Trophoblast cell (in vitro differentiated cells and primary cell): ENCODE measurements at places on chromosomes 5 and 9.
A peak's percentile ranks its signal among the peaks of the same experiment; 100 is the strongest.

DNA sequence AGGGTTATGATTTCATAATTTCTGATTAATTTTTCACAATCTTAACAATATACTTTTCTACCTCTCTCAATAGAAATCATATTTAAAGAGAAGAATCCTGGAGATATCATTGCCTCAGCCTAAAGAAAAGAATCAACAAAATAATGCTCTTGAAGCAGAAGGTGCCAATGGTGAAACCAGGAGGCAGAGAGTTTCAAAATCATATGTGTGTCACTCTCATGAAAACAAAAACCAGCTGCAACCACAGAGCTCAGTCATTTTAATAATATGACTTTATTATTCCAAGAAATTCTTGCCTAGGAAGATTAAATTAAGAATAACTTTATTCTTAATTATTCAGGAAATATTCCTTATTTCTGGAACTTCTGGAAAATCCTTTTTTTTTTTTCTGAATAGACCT is 266.8 kb upstream of the ACTBL2 start:
- H3K4me3 ChIP-seq: no peak overlapping the region
- no peaks in the 10 kb centered on the region for H3K4me1 ChIP-seq
- no peak overlapping the region for H3K27ac ChIP-seq

DNA sequence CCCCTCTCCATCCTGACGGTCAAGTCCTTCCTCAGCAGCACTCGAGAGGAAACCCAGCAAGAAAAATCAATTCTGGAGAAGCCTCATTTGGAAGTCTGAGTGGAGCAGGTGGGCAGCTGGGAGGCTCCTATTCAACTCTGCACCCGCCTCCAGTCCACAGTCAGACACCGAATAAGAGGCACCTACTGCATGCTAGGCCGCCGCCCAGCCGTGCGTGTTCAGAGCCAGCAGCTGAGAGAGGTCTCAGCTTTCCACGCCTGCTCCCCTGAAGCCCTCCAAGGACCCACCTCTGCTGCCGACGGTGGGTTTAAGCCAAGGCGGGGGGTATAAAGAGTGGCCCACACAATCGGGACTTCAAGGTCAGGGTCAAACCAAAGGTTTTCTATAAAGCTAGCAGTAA is 41.9 kb downstream of the VAV2 start:
- H3K36me3 ChIP-seq: peaks cover 33% of the 10 kb centered on the region
- H3K4me1 ChIP-seq: peaks cover 41% of the 10 kb centered on the region
- no peaks in the 10 kb centered on the region for H3K27me3 ChIP-seq
- H3K4me3 ChIP-seq: no peak overlapping the region
- no peak for DNase-seq
- H3K27ac ChIP-seq: no peak overlapping the region

DNA sequence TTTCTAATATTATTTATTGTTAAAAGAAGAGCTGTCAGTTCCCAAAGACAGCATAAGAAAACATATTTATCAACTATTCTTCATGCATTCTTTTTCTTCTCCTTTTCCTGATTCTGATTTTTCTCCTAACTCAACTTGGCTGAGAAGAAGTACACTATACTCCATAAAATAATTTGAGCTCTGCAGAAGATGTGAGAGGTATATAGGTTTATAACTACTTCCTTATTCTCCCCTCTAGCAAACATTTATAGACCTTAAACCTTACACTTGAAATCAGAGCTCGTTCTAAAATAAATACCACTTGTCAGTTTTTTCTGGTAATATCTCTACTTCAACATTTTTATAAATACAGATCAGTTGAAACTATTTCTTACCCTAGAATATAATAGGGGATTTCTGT is 724.8 kb upstream of the GRAMD2B start:
- no peaks in the 10 kb centered on the region for H3K27me3 ChIP-seq
- no peak overlapping the region for H3K27ac ChIP-seq
- no peaks in the 10 kb centered on the region for H3K36me3 ChIP-seq
- no peak for DNase-seq
- peaks cover 2% of the 10 kb centered on the region for H3K4me1 ChIP-seq

DNA sequence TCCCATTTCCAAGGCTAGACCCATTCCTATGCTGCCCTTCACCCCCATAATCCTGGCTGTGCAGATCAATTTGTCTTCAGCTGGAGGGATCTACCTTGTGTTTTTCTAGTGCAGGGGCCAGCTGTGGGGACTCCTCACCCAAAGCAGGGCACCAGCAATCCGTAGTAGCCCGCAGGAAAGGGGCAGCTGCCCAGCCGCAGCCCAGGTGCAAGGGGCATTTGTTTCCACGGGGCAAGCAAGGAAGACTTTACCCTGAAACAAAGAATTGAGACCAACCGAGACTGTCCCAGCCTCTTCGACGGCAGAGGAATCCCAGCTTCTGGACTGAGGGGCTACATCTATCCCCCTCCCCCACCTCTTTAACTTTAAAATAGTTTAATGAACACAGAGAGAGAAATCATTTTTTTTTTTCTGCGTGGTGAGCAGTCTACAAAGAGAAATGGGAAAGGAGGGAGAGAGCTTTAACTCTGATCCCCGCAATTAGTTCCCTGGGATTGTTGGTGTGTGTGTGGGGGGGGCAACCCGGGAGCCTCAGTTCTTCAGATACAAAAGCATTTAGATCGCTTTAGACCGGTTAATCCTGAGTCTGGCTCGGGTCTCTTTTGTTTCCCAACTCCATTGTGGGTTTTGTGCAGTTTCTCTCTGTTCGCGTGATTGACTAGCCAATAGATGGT is 10.6 kb upstream of the LHX2 start:
- DNase-seq: no peak
- no peak overlapping the region for H3K4me3 ChIP-seq
- H3K4me1 ChIP-seq: no peaks in the 10 kb centered on the region
- H3K27ac ChIP-seq: no peak overlapping the region
- H3K27me3 ChIP-seq: peaks cover 86% of the 10 kb centered on the region

DNA sequence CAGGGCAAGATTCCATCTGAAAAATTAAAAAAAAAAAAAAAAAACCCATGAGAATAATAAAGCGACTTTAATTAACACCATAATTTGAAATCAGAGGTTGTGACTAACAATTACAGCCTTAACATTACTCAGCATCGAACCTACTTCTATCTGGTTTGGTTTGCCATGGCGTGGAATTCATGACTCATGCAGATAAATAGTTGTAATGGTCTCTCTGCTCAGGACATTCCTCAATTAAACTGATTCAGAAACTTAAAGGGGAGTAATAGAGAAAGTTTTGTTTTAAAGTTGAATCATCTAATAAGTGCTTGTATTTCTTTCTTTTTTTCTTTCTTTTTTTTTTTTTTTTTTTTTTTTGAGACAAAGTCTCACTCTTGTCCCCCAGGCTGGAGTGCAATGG is 135.5 kb downstream of the SPATA31D1 start:
- H3K27ac ChIP-seq: no peak overlapping the region
- no peaks in the 10 kb centered on the region for H3K4me1 ChIP-seq
- H3K27me3 ChIP-seq: no peaks in the 10 kb centered on the region
- no peaks in the 10 kb centered on the region for H3K36me3 ChIP-seq

GRCh38 chr9:93952119-93952783 is 2.9 kb downstream of the BARX1 start:
- H3K27me3 ChIP-seq: peaks cover 97% of the 10 kb centered on the region
- H3K4me3 ChIP-seq: peak overlapping the region; percentile 42
- H3K36me3 ChIP-seq: no peaks in the 10 kb centered on the region
- H3K4me1 ChIP-seq: peaks cover 18% of the 10 kb centered on the region
- DNase-seq: no peak

GRCh38 chr9:21906881-21907280 is 87.3 kb downstream of the CDKN2A start:
- peak; percentile 6 for DNase-seq
- no peaks in the 10 kb centered on the region for H3K27me3 ChIP-seq
- H3K36me3 ChIP-seq: no peaks in the 10 kb centered on the region
- H3K4me3 ChIP-seq: no peak overlapping the region
- no peaks in the 10 kb centered on the region for H3K4me1 ChIP-seq
- no peak overlapping the region for H3K27ac ChIP-seq

DNA sequence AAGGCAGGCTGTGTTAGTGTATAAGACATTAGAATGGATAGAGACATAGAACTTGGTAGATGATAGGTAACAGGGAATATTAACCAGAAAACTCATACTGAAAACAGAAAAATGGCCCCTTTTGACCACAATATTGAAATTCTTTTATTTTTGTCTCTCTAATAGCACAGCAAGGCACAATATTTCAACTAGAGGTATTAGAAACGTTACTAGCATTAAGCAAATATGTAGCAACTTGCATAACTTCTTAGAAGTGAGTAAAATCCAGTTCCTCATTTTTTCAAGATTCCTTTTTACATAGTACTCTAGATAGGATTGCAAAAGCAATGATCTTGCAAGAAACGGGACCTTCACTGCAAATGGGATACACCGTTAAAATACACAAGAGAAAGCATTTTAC is 102.7 kb upstream of the VCAN start:
- H3K27ac ChIP-seq: no peak overlapping the region
- H3K4me1 ChIP-seq: no peaks in the 10 kb centered on the region
- H3K36me3 ChIP-seq: no peaks in the 10 kb centered on the region
- DNase-seq: peak; percentile 83
- H3K27me3 ChIP-seq: no peaks in the 10 kb centered on the region

- peak; percentile 46 for DNase-seq
- H3K27me3 ChIP-seq: no peaks in the 10 kb centered on the region
- no peak overlapping the region for H3K4me3 ChIP-seq
- H3K4me1 ChIP-seq: no peaks in the 10 kb centered on the region
Measured at GRCh38 chr5:78041805-78042204, 252.7 kb downstream of the AP3B1 start.

DNA sequence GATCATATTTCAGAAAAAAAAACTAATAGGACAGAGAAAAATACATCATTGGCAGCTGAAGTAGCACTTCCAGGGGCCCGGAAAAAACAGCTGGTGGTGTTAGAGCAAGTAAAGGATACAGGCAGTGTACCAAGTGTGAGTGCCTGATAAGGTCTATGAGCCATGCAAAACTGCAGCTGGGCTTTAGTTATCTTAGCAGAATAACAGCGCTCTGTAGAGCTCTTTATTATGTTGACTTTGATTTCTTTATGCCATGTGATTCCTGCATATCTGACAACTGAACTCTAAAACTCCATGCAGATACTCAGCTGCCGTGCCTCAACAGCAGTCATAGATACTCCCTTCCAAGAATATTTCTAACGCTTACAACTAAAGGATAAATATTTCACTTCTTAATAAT is 119.5 kb downstream of the CAAP1 start:
- H3K36me3 ChIP-seq: no peaks in the 10 kb centered on the region
- no peak overlapping the region for H3K27ac ChIP-seq
- H3K4me1 ChIP-seq: no peaks in the 10 kb centered on the region
- H3K4me3 ChIP-seq: no peak overlapping the region
- no peak for DNase-seq

GRCh38 chr5:77211691-77212047 is 1.2 kb downstream of the PDE8B start:
- no peak for DNase-seq
- H3K4me1 ChIP-seq: no peaks in the 10 kb centered on the region
- H3K36me3 ChIP-seq: no peaks in the 10 kb centered on the region
- peaks cover 38% of the 10 kb centered on the region for H3K27me3 ChIP-seq

GRCh38 chr9:122202111-122202510 is 26.6 kb downstream of the LHX6 start:
- H3K4me1 ChIP-seq: no peaks in the 10 kb centered on the region
- H3K27ac ChIP-seq: no peak overlapping the region
- no peak for DNase-seq
- no peaks in the 10 kb centered on the region for H3K27me3 ChIP-seq
- H3K36me3 ChIP-seq: no peaks in the 10 kb centered on the region
- H3K4me3 ChIP-seq: no peak overlapping the region

DNA sequence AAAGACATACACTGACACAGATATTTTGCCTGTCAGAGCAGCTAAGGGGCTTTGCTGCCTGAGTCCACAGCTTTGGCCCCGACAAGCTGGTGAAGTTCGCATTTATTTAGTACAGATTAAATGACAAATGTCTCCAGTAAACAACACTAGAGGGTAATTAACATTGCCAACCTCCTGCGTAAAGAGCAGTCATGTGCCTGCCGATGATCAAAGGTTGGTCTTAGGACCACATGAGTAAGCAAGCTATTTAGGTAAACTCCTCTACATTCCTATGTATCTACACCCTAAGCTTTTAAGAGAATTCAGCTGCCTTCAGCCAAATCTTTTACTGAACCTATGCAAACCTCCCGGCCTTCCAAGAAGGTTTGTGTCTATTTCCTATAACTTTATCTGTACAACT is 73.0 kb upstream of the PJA2 start:
- H3K4me1 ChIP-seq: no peaks in the 10 kb centered on the region
- H3K27ac ChIP-seq: no peak overlapping the region
- no peak for DNase-seq
- no peak overlapping the region for H3K4me3 ChIP-seq
- no peaks in the 10 kb centered on the region for H3K27me3 ChIP-seq
- H3K36me3 ChIP-seq: no peaks in the 10 kb centered on the region

DNA sequence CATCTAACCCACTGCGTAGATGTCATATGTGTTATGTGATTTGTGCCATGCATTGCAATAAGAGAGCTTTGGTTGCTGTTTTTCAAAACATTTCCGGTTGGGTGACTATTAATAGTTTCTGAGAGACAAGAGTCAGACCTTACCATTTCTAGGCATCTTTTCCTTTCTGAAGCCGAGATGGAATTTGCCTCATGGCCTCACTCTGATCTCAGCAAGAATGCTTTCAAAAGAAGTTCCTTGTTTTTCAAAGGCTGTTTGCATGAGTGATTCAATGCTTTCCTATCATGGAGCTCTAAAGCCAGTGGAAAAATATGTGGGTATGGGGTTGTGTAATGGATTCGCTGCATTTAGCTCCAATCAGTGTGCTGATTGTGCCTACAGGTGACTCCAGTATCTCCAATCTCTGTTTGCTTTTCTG is 203.1 kb upstream of the PPP1R2B start:
- H3K27ac ChIP-seq: no peak overlapping the region
- no peak overlapping the region for H3K4me3 ChIP-seq
- H3K36me3 ChIP-seq: no peaks in the 10 kb centered on the region
- H3K27me3 ChIP-seq: no peaks in the 10 kb centered on the region

DNA sequence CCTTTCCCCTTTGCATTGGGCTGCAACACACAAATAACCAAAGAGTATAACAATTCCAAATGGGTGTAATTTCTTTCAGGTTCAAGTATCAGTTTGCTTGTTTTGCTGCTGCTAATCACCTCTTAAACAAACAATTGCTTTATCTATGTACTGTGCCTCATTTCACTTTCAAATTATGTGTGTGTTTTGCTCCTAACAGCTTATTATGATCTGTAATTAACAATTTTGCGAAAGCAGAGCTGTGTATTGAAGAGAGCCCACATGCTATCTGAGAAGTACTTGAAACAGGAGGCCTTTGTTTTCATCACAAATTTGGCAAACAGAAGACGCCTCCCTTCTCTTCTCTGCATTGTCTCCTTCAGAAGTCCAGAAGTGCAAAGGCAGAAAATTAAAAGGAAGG is 312.0 kb downstream of the TLE1 start:
- H3K4me1 ChIP-seq: peaks cover 32% of the 10 kb centered on the region
- H3K36me3 ChIP-seq: no peaks in the 10 kb centered on the region
- no peak overlapping the region for H3K4me3 ChIP-seq
- H3K27me3 ChIP-seq: no peaks in the 10 kb centered on the region

DNA sequence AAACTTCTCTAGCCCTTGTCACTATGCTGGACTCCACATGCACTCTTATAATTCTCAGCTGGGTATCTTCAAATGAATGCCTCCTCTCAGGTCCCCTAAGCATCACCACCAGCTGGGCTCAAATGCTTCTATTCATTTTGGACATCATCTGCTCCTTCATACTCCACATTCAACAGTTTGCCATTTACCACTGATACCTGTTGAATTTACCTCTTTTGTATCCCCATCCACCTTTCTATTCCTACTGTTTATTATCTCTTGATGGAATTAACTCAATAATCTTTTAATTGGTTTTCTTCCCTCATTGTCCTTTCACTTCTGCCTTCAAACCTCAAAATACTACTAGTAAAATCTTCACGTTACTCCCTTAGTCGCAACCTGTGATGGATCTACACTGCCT is 14.5 kb downstream of the RANBP6 start:
- no peak for DNase-seq
- no peak overlapping the region for H3K4me3 ChIP-seq
- peaks cover 3% of the 10 kb centered on the region for H3K36me3 ChIP-seq
- H3K27ac ChIP-seq: no peak overlapping the region
